Naive B cell (primary cell): ENCODE measurements at places on chromosomes 2 and 18.

DNA sequence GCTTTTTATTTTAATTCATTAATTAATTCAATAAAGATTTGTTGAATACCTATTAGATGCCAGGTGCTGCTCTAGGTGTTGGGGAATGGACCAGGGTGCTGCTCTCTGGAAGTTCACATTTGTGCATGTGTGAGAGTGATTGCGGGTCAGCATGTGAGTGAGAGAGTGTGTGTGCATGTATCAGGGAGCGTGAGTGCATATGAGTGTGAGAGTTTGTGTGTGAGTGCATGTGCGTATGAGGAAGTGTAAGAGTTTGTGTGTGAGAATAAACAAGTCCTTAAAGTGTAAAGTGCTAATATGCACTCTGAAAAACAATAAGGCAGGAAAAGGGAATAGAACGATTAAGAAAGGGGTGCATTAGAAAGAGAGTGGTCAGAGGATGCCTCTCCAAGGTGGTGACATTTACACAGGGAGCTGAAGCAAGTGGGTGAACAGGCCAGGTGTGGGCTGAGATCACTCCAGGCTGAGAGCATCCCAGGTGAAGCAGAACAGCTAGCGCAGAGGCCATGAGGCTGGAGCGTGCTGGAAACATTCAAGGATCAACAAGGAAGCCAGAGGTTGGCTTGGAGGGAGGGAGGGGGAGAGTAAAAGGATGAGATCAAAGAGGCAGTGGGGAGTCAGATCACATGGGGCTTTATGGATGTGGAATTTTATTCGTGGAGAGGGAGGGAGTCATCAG, 50.5 kb upstream of the SLC1A4 start:
- H3K4me3 ChIP-seq = peak overlapping the region; percentile 39
- peak; percentile 22 for DNase-seq
- H3K36me3 ChIP-seq = peaks cover 3% of the 10 kb centered on the region
- H3K27ac ChIP-seq = peak overlapping the region; percentile 97

DNA sequence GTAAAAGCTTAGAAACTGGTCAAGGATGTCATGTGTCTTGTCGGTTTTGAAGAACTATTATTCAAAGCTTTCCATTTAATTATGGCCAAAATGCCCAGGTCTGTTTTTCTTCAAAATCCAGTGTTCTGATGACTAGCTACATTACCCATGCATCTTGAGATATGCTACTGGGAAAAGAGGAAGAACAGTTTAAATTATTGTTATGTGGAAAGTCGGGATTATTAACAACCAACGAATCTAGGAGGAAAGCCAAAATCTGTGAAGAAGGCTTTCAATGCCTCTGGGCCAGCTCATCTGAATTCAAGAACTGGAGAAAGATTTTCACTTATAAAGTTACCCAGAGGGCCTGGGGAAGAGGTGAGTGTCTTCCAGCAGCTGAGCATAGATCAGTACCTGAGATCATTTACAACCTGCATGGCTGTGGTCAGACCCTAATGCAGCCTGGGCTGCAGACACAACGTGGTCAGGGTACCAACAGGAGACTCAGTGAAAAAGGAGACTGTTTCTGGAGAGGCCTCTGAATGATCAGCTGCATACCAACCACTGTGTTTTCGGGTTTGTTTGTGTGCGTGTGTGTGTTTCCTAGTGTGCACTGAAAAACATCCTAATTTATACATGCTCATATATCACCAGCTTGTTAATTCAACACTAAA, 308.5 kb downstream of the NRXN1 start:
- no peak overlapping the region for H3K27ac ChIP-seq
- no peaks in the 10 kb centered on the region for H3K27me3 ChIP-seq
- H3K4me1 ChIP-seq = no peaks in the 10 kb centered on the region
- DNase-seq = no peak
- no peaks in the 10 kb centered on the region for H3K36me3 ChIP-seq

DNA sequence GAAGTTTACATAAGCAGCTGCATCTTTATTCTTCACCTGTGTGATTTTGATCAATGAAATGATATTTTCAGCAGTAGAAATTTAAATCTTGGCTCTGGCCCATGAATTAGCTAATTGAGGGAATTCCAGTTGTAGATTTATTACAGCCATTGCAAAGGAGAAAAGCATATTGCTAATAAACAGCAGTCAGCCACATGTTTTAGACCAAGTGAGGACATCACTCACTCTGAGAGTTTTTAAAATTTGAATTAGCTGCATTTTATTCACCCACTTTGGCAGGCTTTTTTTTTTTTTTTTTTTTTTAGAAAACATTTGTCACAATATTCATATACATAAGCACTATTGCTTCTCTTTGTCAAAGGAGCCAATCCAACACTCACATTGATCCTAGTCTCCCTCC, 479.4 kb upstream of the VRK2 start:
- H3K4me1 ChIP-seq = peaks cover 5% of the 10 kb centered on the region
- no peak overlapping the region for H3K4me3 ChIP-seq
- H3K36me3 ChIP-seq = no peaks in the 10 kb centered on the region
- no peak overlapping the region for H3K27ac ChIP-seq

DNA sequence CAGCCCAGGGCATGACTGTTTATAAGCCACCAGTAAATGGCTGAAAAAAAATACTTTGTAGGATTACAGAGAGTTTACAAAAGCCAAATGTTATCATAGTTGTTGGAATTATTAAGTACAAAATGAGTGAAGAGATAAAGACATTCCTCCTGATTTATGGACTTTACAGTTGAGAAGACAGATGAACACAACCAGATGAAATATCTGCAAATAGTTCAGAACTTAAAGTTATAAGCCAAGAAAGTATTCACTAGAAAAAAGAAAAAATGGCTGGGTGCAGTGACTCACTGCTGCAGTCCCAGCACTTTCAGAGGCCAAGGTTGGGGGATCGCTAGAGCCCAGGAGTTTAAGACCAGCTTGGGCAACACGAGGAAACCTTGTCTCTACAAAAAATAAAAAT, 11.2 kb downstream of the PMAIP1 start:
- no peak for DNase-seq
- no peaks in the 10 kb centered on the region for H3K36me3 ChIP-seq
- peaks cover 31% of the 10 kb centered on the region for H3K4me1 ChIP-seq
- H3K4me3 ChIP-seq = no peak overlapping the region
- H3K27me3 ChIP-seq = no peaks in the 10 kb centered on the region

GRCh38 chr2:222479859-222480258, 55.5 kb downstream of the SGPP2 start:
- H3K4me1 ChIP-seq = no peaks in the 10 kb centered on the region
- no peak overlapping the region for H3K4me3 ChIP-seq
- no peak for DNase-seq
- H3K27ac ChIP-seq = no peak overlapping the region
- H3K36me3 ChIP-seq = no peaks in the 10 kb centered on the region
